ENCODE measurements at places on chromosomes 12 and 14. TPM values are rescaled to one million over a fixed set of nuclear protein-coding genes. Genes with fewer than 3 reads are reported as not detected.

CD4 gene
- 2.0 TPM for polyA plus RNA-seq

RILPL1 gene
- 8.8 TPM for polyA plus RNA-seq

PKP2 gene
- 4.9 TPM for polyA plus RNA-seq

IL23A gene
- 1.3 TPM for polyA plus RNA-seq

LALBA gene
- polyA plus RNA-seq, result not detected

GPR33 gene
- polyA plus RNA-seq, result not detected

NKX2-1 gene
- polyA plus RNA-seq, result not detected

SPTB gene
- polyA plus RNA-seq, result 6.5 TPM

IL26 gene
- not detected for polyA plus RNA-seq

DACT1 gene
- polyA plus RNA-seq, result 0.80 TPM

METAP2 gene
- polyA plus RNA-seq, result 57.2 TPM

- DNase-seq, result no peak
Measured at GRCh38 chr12:94588346-94588745, 62.0 kb downstream of the TMCC3 start.

DNA sequence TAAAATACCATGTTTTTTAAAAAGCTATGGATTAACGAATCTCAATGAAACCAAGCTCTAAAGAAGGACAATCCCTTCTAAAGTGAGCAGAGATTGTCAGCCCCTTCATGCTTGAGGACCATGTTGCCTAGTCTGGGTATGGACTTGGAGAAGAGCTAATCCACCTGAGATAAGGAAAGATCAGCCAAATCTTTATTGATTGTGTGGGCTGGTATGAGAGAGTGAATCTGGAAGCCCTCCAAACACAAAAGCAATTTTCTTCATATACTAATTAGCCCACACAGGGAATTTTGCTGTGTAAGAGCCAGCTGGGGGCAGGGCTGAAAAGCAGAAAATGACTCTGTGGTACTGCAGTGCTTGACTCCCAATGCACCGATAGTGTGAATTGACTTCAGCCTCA is 47.4 kb upstream of the DICER1 start:
- no peak for DNase-seq

- DNase-seq, result no peak
Measured at GRCh38 chr14:80587096-80587724, 354.3 kb downstream of the CEP128 start.

DNA sequence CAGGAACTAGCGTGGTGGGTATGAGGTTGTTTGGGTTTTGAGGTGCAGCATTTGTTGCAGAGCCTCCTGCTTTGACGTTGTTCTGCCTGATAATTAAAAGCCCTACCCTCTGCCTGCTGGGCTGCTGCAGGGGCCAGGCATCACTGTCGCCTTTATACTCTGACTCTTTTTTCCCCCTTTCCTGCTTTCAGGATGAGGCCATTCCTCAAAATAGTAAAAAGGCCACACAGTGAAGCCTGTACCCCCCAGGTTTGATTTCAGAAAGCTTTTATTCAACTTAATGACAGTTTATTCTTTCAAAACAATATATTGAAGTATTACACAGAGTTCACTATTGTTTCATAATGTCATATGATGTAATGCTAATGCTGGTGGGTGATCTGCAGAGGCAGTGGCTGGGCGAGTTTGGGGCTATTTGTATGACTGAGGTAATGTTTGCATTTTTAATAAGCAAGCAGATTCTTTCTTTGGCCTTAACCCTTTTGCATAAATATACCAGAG is 9.1 kb downstream of the BORCS5 start:
- DNase-seq, result no peak

DNA sequence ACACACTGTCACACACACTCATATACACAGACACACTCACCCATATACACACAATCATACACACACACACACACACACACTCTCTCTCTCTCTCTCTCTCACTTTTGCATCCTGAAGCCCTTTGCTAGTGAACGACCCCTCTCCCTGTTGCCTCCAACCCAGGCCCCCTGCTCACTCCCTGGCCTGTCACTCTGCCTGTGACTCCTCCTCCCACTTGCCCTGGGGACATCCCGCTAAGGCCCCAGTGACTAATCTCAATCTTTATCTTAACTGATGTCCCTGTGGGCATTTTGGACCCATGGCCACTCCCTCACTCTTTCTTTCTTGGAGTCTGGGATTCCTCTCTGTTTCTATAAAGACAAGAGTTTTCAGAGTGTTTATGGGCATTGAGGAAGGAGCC is 10.9 kb upstream of the DLK1 start:
- no peak for DNase-seq

DNA sequence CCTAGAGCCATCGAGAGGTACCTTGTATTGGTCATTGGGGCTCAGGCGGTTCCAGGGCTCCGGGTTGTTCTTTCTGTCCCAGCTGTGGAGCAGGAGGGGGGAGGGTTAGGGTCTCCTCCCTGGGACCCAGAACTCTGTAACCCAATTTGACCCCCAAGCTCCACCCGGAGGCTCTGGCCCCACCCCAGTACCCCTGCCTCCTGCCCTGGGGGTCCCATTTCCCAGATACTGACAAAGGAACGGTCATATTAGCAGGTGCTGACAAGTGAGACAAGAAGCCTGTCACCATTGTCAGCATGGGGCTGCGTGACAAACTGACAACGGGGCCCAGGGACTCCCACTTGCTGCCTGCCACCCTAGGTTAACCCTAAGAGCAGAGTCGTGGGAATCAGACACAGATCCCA is 6.2 kb downstream of the SHMT2 start:
- no peak for DNase-seq

GRCh38 chr14:104087505-104087904 is 2.0 kb downstream of the ASPG start:
- DNase-seq, result no peak

DNA sequence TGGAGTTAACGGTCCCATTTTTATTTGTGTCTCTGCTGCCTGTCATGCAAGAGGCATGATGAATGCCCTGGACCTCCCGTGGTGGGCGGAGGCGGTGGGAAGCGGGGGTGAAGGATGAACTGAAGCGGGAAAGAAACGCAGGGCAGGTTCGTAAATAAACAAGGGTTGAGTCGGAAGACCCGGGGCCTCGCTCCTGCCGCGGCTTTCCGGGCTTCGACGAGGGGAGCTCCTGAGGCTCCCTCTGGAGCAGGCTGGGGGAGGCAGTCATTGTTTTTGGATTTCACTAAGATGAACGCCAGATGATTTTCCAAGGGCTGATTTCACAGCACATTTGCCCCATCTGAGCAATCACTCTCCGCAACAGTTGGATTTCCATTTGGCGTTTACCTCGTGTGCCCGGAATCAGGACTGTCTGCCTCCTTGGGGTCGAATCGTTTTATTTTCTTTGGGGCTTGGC is 130.2 kb downstream of the SLC38A6 start:
- DNase-seq, result no peak

- no peak for DNase-seq
Measured at GRCh38 chr14:55441286-55441685, 870 bp upstream of the TBPL2 start.

GRCh38 chr12:21223930-21224329 is 92.9 kb downstream of the SLCO1B1 start:
- DNase-seq, result no peak

- DNase-seq, result no peak
Measured at GRCh38 chr12:46300910-46301309, 32.1 kb upstream of the SLC38A1 start.

GRCh38 chr14:96038558-96038919 is 623 bp upstream of the C14orf132 start:
- no peak for DNase-seq

GRCh38 chr14:69878251-69878650 is 965 bp upstream of the SMOC1 start:
- DNase-seq, result no peak

DNA sequence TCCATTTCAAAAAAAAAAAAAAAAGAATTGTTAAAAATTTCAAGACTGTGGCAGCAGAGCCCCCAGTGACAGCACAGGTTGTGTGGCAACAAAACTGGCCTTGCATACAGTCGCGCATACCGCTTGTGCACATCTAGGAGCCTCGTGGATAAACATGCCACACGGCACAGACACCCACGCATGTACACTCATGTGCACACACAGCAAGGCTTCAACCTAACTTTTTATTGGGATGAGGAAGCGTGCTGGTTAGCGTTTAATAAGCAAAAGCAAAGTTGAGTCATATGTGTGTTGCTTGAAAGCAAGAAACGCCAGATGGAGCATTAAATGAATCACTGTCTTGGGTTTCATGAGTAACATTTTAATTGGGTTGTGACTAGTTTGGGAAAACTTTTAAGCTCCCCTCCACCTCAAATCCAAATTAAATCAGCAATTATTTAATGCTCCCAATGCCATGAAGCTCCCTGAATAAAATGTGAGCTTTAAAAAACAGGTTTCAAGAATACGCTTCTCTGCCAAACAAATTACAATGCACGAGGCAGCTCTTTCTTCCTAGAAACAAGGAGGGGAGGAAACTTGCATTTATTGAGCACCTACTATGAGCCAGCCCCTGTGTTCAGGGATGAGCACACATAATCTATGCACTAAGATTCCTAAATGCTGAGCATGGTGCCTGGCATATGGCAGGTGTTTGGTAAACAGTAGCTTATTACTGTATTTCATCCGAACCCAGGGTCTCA is 35.7 kb upstream of the EML1 start:
- no peak for DNase-seq

DNA sequence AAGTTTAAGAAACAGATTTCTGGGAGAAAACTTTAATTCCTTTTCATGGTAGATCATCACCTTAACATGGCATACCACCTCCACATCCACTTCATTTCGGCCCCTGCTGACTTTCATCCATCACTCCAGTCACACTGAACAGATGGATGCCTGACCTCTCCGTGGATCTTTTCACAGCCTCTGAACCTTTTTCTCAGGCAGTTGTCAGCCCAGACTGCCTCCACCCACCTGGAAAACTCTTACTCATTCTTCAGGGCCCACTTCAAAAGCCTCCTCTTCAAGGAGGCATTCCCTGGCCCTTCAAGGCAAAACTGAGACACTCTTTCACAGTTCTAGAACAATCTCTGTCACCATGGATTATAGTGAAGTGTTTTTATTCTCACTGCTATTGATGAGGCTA is 52.9 kb downstream of the GXYLT1 start:
- DNase-seq, result no peak

- DNase-seq, result no peak
Measured at GRCh38 chr14:90985601-90986242, 74.7 kb downstream of the RPS6KA5 start.

- no peak for DNase-seq
Measured at GRCh38 chr12:13097491-13098011, 5.9 kb downstream of the GSG1 start.

DNA sequence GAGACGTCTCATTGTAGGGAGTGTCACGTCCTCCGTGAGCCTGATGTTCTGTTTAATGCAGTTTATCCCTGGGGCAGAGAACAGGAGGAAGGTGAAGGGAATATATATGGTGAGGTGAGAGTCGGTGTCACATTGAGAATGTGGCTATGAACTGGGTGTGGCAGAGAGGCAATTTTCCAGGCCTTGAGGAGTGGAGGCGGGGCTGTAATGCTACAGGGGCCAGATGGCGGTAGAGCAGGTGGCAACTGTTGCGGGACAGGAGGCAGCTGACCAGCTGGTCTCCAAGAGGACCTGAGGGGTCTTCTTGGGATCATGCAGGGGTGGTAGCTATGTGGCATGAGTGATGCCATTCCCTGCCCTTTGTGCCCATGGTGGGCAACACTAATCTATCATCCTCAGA is 59.6 kb downstream of the CACNA1C start:
- no peak for DNase-seq

- DNase-seq, result peak; percentile 18
Measured at GRCh38 chr12:6222078-6222654, 22.0 kb downstream of the CD9 start.

DNA sequence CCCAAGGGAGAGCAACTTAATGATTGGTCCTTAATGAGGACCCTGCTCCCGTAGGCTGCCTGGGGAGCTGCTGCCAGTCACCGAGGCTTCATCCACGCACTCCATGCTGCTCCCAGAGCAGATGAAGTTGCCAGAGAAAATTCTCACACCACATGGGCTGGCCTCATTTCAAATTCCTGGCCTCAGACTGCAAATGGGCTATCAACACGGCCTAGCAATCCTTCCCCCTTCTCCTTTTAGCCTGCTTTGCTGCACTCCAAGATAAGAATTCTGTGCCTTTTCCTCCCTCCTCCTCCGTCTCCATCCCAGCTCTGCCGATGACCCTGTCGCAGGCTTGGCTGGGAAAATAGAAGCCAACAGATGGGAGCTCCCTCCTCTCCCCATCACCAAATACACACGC is 10.8 kb upstream of the DGLUCY start:
- DNase-seq, result no peak

GRCh38 chr12:58500399-58500798 is 419.9 kb downstream of the LRIG3 start:
- DNase-seq, result no peak

DNA sequence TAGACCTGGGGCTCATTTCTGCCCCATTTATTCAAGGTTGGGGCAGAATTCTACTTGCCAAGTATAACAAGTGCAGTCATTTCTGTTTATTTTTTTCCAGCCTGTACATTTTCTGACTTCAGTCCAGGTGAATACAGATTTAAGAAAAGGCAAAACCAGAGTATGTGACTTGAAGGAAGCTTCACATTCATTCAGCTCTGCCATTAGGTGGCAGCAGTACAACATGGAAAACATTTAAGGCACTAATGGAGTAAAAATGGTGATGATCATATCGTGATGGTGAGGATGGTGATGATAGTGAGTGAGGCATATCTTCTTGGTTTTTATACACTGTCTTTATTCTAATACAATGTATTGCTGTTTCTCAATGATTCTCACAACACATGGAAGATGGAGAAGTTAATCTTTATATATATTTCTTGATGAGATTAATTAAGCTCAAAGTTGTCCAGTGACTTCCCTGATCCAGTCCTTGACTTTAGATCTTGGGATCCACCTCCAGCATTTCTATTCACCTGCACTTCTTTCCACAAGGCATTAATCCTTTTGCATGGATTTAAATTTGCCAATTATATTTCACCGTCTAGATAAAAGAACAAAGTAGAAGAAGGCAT is 176.7 kb upstream of the SEL1L start:
- DNase-seq, result peak; percentile 18

DNA sequence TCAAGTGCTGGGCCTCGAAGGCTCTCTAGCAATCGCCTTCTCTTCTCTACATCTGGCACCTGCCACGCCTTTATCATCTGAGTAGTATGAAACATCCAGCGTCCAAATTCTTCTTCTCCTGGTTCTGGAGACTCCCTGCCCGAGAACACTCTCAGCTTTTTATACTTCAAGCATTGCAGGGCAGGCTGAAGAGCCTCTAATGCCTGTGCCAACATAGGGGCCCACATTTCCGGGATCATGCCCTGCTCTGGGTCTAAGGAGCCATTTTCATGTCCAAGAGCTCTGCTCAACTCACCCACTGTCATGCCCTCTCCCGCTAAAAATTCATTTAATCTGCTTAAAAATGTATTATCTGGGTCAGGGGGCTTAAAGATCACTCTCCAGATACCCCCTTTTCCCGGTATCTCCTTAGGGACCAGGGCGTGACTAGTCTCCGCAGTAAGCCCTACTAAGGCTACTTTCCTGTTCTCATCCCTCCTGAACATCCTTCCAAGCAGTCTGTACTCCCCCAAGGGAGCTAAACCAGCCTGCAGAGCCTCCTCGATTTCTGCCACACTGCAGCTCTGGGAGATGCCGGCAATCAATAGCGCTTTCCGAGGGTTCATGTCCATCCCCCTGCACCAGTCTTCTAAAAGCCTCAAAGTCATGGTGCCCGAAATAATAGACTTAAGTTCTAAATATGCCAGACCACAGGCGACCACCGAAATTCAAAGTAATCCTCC is 940 bp downstream of the MOAP1 start:
- no peak for DNase-seq

- DNase-seq, result no peak
Measured at GRCh38 chr14:23578560-23579310, at the start of gene JPH4. TSS of gene JPH4 (minus strand) at chr14:23578790. CDS start at chr14:23577453, 1,337 bp downstream.
